ENCODE measurements at places on chromosomes 4 and X. TPM values are rescaled to one million over a fixed set of nuclear protein-coding genes. Genes with fewer than 3 reads are reported as not detected.

The GPR34 gene
- total RNA-seq = not detected

DNA sequence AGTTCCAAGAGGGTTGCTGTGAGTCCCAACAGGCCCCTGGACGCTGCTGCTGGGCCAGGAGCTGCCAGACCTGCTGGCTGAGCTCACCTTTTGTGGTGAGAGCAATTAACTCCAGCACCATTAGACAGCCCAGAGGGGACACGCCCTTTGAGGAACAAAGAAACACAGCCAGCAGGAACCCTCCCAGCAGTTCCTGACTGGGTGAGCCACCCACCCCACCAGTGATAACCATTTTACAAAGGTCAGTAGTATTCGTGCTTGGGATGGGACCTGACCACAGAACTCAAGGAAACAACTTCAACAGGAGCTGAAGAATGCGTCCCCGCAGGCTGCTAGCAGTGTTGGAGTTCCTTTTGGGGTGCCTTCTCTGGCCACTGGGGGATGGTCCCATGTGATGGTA, 38.8 kb upstream of the AFAP1 start:
- no peak for DNase-seq

DNA sequence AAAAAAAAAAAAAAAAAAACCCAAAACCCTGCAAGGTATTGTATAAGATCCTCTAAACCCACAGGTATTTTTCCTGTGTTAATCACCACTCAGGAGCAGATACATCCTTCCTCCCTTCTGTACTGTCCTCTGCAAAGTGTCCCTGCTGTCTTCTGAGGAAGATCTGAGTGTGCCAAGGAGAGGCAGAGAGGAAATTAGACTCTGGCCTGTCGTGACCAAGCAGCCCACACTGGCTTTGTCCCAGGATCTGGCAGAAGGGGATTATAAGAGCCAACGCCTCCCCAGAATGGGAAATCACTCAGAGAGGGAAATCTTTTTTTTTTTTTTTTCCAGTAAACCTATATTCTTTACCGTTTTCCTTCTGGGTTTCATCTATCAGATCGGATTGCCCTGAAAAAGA, 39.6 kb downstream of the PTCHD1 start:
- DNase-seq = no peak

GRCh38 chr4:56783986-56784385, 37.5 kb downstream of the SPINK2 start:
- DNase-seq = no peak

- no peak for DNase-seq
Observed at GRCh38 chrX:41671082-41671481, 17.7 kb upstream of the GPR34 start.
